AG08396 (cell line): ENCODE measurements at places on chromosomes 3 and 15.

DNA sequence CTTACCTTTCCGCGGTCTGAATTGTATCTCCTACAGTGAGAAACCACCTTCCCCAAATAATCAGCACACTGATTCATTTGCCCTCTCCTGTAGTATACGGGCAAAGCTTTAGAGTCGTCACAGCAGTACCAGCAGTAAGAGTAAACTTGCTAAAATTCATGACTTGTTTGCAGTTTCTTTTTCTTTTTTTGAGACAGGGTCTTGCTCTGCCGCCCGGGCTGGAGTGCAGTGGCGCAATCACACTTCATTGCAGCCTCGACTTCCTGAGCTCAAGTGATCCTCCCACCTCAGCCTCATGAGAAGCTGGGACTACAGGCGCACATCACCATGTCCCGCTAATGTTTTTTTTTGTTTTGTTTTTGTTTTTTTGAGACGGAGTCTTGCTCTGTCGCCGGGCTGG lies 11.9 kb downstream of the SCAMP5 start:
- no peak for DNase-seq

GRCh38 chr3:137349557-137350348 lies 392.0 kb downstream of the IL20RB start:
- no peak for DNase-seq

- DNase-seq = no peak
Measured at GRCh38 chr15:38059665-38060064, 125.2 kb downstream of the TMCO5A start.

DNA sequence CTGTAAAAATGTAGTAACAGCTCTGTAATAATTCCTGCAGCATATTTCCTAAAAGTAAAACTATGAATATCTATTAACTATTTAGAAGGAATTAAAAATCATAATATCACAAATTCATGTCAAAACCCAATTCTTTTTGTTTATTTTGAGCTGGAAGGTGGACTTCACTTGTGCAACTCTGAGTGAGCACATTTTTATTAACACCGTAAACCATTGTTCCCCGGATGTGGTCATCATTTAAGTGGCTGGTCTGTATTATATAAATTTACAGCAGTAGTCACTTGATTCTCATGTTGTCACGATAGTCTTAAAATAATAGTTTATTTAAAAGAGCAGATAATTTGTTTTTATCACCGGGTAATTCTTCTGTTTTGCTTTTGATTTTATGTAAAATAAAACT lies 43.0 kb upstream of the UTS2B start:
- no peak for DNase-seq

DNA sequence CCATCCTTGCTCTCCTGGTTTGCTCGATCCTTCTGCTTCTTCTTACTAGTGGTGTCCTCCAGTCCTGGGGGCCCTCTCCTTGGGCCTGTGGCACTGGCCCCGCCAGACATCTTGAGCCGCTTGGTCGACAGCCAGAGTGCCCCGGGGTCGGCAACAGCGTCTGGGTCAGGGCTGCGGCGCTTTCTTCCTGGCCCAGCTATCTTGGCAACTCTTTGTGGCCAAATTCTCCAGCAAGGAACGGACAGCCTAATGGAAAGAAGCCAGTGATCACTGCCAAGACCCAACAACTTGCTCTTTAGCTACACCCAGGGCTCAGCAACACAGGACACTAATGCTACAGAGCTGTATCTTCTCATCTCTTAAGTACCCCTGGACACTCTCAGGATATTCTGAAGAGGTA lies 1.6 kb downstream of the USP19 start:
- DNase-seq = peak; percentile 47

- peak; percentile 62 for DNase-seq
Measured at GRCh38 chr15:70875001-70875782, 17.0 kb downstream of the THAP10 start.

DNA sequence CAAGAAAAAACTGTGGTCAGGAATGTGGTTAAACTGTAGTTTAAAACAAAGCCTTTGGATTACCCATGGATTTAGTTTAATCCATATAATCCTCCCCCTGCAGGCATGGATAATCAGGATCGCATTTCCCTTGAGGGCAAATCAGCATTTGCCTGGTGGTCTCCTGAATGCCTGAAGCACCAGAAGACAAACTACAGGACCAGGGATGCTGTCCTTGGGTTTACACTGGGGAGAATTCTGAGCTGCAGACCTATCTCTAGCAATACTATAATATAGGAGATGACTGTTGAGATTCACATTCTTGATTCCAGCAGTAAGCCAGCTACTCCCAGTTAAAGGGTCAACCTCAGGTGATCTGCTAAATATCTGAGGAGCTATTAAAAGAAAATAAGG lies 10.6 kb downstream of the PIK3CB start:
- DNase-seq = no peak

DNA sequence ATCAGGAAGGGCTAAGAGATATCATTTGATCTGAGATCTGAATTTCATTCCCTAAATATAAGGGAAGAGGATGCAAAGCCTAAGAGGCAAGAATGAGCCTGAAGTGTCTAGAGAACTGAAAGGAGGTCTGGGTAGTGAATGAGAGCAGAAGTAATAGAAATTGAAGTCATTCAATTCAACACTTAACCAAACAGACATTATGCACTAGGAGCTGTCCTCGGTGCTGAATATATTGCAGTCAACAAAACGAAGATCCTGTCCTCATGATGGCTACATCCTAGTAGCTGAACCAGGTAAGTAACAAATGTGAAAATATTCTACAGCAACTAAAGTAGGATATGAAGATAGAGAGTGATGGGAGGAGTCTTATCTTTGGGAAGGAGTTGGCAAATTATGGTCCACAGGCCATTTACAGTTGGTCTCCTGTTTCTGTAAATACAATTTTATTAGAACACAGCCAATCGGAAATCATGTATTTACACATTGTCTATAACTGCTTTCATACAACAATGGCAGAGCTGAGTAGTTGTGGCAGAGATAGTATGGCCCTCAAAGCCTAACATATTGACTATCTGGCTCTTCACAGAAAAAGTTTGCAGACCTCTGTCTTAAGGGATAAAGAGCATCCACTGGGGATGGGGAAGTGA lies 192.9 kb upstream of the CADPS start:
- peak; percentile 20 for DNase-seq

- DNase-seq = no peak
Measured at GRCh38 chr3:69294014-69294766, 91.7 kb downstream of the FRMD4B start.

DNA sequence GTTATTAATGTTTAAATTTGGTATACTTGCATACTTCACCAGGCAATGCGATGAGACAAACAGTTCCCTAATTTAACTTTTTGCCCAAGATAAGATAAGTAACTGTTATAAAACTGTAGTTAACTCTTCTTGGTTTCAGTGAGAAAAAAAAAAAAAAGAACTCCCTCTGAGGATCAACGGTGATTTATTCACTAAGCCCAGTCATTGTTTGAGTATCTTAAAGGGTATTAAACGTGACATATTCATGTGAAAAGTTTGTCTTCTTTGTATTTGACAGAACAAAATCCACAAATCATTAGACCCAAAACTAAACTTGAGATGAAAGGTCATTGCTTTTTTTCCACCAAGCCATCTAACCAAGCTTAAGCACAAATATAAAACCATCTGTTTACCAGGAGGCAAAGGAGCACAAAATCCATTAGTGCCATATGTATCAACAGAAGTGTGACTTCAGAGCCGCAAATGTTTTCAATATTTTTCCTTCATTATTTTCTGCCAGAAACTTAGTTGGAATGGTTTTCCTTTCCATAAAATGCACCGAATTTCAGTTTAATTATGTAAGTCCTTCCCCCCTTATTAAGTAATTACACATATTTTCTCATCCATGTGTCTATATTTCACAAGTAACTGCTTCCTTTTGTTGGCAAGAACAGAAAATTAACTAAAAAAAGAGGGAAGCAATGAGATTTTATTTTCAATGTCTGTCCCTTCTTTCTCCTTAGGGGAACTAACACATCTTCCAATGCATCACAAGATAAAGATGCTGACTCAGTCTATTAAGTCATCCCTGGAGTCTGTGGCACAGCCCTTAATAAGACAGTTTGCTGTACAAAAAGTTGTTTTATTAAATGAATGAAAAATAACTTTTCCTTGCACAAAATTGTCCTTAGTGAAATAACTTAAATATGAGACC lies 92.2 kb upstream of the RAP2B start:
- DNase-seq = peak; percentile 58

DNA sequence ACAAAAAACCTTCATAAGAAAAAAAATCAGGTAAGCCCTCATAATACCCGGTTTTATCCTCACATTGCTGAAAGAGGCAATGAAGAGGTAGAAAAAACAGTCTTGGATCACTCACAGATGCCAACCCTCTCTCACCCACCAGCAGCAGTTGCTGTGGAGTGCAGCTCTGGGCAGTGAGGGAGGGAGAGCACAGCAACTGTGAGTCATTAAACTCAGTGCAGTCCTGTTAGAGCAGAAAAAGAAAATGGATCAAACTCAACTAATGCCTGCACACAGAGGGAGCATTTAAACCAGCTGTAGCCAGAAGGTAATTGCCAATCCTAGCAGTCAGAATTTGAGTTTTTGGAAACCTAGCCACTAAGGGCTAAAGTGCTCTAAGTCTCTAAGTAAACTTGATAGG lies 1050.6 kb upstream of the ALCAM start:
- no peak for DNase-seq

GRCh38 chr15:60460931-60461330 lies 18.0 kb downstream of the ICE2 start:
- no peak for DNase-seq

GRCh38 chr15:25796395-25796794 lies 66.7 kb downstream of the ATP10A start:
- DNase-seq = no peak

DNA sequence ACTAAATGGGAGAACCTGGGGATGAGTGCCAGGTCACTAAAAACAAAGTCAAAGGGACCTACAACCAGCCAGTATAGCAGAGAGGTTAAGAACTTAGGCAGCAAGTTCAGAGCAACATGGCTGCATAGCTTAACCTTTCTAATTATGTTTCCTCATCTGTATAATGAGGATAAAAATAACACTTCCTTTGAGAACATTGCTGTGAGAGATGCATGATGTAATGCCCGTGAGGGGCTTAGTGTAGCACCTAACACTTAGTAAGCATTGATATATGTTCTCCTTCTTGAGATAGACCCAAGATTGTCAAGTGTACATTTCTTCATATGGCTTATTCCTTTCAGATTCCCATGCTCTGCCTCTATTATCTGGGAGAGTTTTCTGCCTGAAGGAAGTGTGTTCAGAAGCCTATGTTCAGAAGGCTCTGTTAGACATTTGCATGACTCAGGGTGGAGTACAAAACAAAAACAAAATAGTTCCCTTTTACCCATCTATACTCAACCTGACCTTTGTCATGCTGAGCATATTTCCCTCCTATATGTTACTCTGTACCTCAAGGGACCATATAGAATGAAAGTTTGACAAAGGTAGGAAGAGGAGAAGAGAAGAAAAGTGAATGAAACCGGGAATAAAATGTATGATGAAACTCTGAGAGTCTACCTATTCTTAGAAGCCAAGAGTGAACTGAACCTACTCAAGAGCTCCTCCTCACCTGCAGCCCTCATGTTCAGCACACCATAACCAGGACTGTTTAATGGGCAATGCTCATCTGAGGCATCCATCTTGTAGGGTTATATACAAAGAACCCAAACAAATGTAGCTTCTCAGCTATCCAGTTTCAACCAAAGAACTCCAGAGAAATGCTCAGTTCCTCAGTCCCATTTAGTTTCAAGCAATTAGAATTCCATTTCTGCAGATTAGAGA lies 70.7 kb upstream of the KCNMB2 start:
- no peak for DNase-seq

DNA sequence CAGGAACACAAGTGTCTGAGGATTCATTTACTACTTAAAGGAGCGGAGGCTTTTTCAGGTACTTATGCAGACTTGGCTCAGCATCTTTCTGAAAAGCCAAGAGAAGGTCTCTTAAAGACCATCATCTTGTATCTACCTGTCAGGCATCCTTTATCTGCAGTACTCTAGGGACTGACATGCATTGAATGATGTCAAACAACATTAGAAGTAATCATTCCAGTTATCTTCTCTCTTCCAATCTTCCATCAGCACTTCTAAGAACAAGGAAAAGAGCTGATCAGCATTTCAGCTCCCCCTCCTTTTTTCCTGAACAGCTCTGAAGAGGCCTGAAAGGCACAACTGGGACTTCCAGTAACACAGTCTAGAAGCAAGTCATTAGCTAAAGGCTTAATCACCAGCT lies 214.8 kb downstream of the KCNH8 start:
- DNase-seq = no peak

DNA sequence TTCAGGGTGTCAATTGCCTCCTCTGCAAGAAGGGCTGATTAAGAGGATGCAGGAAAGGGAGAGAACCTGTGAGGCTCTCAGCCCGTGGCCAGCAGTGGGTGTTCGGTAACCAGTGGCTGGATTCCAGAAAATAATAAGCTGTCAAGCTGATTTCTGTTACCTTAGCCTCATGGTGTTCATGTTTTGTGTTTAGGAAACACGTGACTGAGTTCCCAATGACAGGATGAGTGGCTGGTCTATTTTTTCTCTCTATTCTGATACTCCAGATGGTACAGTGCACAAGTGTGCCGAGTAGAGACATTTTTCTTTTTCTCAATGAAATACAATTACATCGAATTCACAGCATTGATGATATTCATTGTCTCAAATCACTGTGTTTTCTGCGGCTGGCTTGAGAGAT lies 43.6 kb downstream of the EDEM1 start:
- no peak for DNase-seq

DNA sequence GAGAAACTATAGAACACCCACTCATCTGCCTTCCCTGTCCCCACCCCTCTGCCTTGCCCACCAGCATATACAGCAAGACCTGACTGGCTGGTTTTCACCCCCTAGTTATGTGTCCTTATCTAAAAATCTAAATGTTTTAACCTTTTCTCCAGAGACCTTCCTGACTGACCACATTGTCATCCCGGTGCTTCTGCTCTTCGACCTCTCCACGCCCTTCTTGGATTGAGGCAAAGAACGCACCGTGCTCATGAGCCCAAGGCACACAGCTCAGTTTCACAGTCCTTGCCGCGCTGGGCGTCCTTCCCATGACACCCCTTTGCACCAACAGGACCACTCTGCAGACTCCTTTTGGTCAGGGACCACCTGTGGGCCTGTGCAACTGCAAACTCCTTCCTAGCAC lies 62.7 kb downstream of the B3GNT5 start:
- no peak for DNase-seq

- no peak for DNase-seq
Measured at GRCh38 chr3:188432802-188433520, 279.0 kb downstream of the LPP start.
